ENCODE measurements at places on chromosomes 12 and 14.
A peak's percentile ranks its signal among the peaks of the same experiment; 100 is the strongest.

DNA sequence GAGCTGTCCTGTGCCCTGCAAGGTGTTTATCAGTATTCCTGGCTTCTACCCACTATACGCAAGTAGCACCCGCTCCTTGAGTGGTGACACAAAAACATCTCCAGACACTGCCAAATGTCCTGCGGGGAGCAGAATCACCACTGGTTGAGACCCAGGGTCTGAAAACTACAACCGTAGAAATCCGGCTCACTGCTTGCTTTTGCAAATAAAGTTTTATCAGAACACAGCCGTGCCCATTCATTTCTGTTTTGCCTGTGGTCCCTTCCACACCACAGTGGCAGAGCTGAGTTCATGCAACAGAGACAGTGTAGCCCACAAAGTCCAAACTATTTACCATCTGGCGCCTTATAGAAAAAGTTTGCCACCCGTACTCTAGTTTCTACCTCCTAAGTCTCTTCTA lies 125.7 kb upstream of the DIO3 start:
- DNase-seq: no peak

- DNase-seq: peak; percentile 33
These were observed 142.8 kb downstream of the SLC8A3 start for GRCh38 chr14:70045844-70046535.

GRCh38 chr14:36113341-36113740 lies 63.2 kb downstream of the PTCSC3 start:
- DNase-seq: no peak

- no peak for DNase-seq
These were observed 93.4 kb upstream of the TBX5 start for GRCh38 chr12:114499338-114499737.

DNA sequence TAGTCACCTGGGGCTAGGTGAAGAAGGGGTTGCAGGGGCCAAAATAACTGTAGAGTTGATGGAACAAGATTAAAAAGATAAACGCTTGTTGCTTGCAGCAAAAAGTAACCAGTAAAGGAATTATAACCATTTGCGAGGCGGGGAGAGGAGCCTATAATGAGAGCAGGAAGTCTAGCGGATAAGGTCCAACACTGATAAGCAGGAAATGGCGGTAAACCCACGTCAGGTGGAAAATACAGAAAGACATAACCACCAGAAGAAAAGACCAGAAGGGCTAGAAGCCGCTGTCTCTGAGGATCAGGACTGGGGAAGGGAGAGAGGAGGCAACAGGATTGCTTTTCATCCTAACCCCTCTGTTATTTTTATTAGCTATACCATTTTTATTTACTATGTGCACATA lies 303.3 kb downstream of the DPF3 start:
- DNase-seq: no peak

GRCh38 chr14:100434911-100435438 lies 111.8 kb downstream of the SLC25A47 start:
- DNase-seq: no peak

- no peak for DNase-seq
These were observed 400.5 kb downstream of the ETNK1 start for GRCh38 chr12:23025372-23026016.

- DNase-seq: no peak
These were observed 459.7 kb downstream of the GXYLT1 start for GRCh38 chr12:41684997-41685396.

DNA sequence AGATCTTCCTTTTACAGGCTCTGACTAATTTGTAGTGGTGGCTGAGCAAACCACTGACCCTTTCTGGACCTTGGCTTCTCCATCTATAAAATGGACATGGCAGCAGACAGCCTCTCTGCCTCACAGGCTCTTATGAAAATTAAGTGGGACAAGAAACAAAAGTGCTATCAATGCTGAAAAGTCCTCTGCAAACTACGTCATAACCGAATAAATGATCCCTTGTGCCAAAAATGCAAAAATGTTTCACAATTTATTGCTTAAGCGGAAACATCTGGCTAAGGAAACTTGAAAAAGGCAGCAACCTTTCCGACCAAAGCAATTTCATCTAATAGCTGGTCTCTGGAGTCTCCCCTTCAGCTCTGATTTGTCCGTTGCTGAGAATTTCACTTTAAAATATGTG lies 108.5 kb upstream of the PLXNC1 start:
- DNase-seq: no peak

DNA sequence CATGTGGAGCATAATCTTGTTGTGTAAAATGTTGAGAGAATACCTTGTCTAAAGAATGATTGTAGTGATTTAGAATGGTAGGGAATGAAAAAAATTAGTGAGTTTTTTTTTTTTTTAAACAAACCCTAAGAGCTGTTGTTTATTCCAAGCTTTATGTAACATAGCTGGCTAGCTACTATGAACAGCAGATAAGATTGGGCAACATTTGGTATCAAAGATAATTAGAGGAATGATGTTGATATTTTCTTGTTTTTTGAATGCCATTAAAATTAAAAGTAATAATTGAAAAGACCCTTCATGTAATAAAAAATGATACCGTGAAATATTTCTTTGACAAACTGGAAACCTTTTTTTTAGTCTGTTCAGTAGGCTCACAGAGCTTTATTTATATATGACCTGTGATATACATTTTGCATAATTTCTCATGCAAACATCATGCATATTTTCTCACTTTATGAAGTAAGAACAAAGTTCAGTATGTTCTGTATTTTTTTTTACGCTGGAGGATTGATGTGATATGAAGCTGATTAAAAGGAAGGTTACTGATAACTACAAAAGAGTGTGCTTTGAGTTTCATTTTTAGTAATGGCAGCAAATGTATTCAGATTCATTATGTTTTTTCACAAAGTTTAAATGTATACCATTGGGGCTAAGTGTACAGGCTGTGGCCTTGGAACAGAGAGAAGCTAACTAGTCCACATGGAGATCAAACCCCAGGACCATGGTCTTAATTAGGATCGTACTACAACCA lies 8.1 kb downstream of the CPSF6 start:
- DNase-seq: no peak
